M059J (cell line): ENCODE measurements at places on chromosomes 2 and 18. TPM values are rescaled to one million over a fixed set of nuclear protein-coding genes. Genes with fewer than 3 reads are reported as not detected.

- peak; percentile 44 for DNase-seq
Measured at GRCh38 chr2:213246497-213247281, 37.6 kb upstream of the SPAG16 start.

- DNase-seq: no peak
Measured at GRCh38 chr2:233041722-233042323, 9.4 kb downstream of the NEU2 start.

- no peak for DNase-seq
Measured at GRCh38 chr2:99936065-99936464, 206.3 kb downstream of the AFF3 start.

GRCh38 chr2:186734957-186735734 is 41.3 kb downstream of the FAM171B start:
- DNase-seq: no peak

Gene WDR75
- total RNA-seq: 32.0 and 36.9 TPM in 2 replicates

DNA sequence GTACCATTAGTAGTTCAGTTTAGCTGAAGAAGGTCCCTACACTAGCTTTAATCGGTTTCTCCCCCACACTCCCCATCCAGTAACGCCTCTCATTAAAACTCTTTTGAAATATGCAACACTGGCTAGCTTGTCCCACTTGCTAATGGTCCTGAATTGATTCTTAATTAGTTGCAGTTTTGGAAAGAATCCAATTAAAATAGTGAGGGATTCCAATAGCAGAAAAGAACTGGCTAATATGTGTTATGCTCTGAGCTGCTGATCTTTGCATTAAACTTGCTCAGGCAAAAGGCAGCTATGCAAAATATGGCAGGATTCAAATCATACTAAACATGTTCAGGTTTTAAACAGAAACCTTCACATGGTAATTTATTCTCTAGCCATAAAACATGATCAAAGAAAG is 252.5 kb upstream of the HNRNPA3 start:
- no peak for DNase-seq

DNA sequence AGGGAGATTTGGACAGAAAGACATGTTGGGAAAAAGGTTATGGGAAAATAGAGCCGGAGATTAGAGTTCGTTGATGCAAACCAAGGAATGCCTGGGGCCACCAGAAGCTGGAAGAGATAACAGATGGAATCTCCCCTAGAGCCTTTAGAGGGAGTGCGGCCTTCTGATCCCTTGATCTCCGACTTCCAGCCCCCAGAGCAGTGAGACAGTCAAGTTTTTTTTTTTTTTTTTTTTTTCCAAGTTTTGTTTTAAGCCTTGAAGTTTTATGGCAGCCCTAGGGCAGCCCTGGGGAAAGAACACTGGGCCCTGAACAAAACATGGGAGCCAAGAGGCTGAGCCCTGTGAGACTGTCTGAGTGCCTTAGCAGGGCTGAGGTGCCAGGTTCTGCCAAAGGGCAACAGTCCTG is 6.5 kb downstream of the DGKD start:
- DNase-seq: no peak

Gene CHRND
- not detected in 2 replicates for total RNA-seq

DNA sequence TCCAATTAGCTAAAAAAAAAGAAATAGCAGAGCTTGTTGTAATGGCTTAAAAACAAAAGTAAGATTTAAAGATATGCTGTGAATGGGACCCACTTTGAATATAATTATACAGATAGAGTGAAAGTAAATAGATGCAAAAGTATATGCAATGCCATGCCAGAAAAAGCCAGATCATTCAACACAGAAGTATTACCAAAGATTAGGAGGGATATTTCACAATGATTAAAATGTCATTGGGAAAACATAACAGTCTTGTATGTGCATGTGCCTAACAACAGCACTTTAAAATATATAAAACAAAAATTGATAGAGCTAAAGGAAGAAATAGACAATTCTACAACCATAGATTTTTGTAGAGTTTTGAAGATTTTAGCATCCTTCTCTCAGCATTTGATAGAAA is 19.9 kb upstream of the SIGLEC15 start:
- DNase-seq: no peak

GRCh38 chr2:223647258-223647952 is 45.2 kb upstream of the SCG2 start:
- DNase-seq: peak; percentile 32

GRCh38 chr2:156110890-156111289 is 221.6 kb downstream of the NR4A2 start:
- peak; percentile 3 for DNase-seq

Gene PSMA8
- 0.15 TPM in 1 of 2 replicates, not detected in the other for total RNA-seq

- DNase-seq: no peak
Measured at GRCh38 chr18:22129778-22130177, 39.6 kb upstream of the GATA6 start.

DNA sequence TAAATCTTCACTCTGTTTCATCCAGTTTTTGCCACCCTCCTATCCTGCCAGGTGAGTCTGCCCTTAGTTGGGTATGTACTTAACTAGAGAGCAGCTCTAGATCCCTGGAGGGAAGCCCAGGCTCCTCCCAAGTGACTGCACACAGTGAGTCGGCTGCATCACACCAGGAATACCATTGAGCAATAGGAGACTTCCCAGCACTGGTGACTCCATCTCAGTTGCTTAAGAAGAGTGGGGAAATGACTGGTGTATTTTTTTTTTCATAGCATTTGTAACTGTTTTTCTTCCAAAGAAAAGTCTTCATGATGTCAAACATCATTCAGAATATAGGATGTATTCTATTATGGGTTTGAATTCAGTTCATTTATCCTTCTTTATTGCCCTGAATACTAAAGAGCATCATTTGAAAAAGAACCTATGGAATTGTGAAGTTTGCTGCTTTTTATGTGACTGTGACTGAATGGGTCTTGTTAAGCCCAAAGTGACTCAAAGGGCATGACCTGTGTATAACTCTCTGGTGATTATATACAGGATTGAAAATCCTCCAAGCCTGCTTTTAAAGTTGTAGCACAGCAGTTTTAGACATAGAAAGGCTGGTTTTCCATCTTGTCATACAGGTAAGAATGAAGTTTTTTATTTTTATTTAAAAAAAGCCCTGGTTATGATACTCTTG is 84.3 kb downstream of the MAP3K20 start:
- DNase-seq: peak; percentile 92

DNA sequence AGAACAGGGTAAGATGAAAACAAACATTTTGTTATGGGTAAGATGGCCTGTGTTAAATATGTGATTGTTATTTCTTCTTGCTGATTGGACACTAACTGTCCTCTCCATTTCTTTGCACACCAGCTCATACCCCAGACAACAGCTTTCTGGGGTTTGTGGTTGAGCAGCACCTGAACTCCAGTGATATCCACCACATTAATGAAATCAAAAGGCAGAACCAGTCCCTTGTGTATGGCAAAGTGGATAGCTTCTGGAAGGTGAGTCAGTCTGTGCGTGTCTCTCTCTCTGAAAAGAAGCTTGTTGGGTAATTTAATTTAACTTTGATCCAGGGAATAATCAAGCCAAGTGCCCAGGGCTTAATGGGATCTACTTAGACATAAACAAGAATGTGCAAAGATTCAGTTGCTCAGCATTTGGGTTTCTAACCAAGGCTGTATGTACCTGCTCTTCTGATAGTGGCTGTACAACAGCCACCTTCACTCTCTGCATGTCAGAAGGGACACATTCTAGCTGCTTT is 108.3 kb downstream of the MGAT5 start:
- no peak for DNase-seq

GRCh38 chr2:160407393-160408172 is 86.0 kb downstream of the RBMS1 start:
- DNase-seq: peak; percentile 54

- no peak for DNase-seq
Measured at GRCh38 chr2:38747007-38747424, 4.1 kb downstream of the SRSF7 start.

- no peak for DNase-seq
Measured at GRCh38 chr2:205034034-205034433, 488.8 kb downstream of the PARD3B start.

DNA sequence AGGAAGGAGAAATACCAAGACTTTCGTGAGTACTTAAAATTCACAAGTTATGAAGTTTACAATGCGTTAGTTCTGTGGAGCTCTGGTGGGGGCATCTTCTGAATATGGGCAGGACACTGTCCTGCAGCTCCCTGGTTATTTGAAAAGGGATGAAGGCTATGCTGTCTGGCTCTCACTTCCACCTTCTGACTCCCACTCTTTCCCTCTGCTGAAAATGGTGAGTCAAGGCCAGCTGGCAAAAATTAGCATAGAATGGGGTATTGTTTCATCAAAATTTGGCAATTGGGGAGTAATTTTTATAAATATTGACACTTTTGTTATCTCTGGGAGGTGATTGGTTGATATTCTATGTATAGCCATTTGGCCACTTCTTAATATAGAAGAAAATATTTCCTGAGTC is 177.4 kb downstream of the PARD3B start:
- no peak for DNase-seq
